ENCODE measurements at places on chromosomes 6 and 20.

DNA sequence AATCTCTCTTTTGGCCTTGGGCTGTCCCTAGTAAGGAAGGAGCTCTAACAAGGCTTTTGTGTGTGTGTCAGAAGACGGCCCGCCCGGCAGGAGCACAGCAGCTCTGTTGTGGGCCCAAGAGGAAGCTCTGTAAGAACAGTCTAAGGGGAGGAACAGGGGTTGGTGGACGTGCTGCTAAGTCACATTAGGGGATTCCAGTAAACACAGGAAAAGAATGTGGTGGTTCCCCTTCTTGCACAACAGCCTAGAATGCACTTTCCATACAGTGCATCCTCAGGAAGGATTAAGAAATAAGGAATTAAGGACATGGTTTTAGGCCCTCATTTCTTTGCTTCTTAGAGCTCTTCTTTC is 114.5 kb downstream of the RNF144B start:
- no peak for DNase-seq

GRCh38 chr20:46975976-46976375 is 81.3 kb downstream of the EYA2 start:
- DNase-seq = no peak

- no peak for DNase-seq
Observed at GRCh38 chr6:169857343-169858292, 106.2 kb downstream of the ERMARD start.

- DNase-seq = no peak
Observed at GRCh38 chr6:80366714-80367113, 260.2 kb downstream of the BCKDHB start.

DNA sequence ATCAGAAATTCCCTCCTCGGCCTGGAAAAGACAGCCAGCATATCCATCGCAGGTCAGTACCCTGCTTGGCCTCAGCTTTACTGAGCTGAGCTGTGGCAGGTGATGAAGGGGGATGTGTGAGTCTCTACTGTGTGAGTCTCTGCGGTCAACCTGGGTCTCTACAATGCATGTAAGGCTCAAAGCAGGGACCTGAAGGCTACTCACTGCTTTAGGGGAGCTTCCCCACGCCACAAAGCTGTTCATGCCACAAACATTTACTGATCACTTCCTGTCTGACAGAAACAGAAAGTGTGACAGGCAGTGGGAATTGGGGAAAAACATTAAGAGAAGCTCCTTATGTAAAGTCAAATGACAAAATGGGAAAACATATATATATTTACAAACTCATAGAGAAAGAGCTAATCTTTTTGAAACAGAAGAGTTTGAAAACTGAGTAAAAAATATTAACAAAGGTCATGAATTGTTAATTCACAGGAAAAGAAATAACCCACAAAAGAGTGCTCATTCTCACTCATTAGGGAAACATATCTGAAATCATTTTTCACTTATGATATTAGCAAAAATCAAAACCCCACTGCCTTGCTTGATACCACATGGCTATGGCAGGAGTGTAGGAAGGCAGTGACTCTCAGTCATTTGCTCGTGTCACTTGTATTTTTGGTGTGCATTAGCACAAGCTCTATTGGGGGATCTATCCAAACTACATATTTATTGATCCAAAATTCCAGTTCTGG is 5.8 kb downstream of the BTN3A3 start:
- DNase-seq = no peak

- DNase-seq = no peak
Observed at GRCh38 chr20:58610071-58610800, 40.8 kb upstream of the STX16 start.

- DNase-seq = peak; percentile 70
Observed at GRCh38 chr20:64255361-64256281, at the start of gene PCMTD2. TSS of gene PCMTD2 (plus strand) at chr20:64255748. CDS start at chr20:64259966, 4,218 bp downstream.

GRCh38 chr6:116011520-116011919 is 49.2 kb downstream of the FRK start:
- no peak for DNase-seq

GRCh38 chr20:50969435-50969834 is 10.8 kb downstream of the MOCS3 start:
- no peak for DNase-seq

GRCh38 chr20:7596541-7596940 is 343.7 kb downstream of the HAO1 start:
- no peak for DNase-seq

DNA sequence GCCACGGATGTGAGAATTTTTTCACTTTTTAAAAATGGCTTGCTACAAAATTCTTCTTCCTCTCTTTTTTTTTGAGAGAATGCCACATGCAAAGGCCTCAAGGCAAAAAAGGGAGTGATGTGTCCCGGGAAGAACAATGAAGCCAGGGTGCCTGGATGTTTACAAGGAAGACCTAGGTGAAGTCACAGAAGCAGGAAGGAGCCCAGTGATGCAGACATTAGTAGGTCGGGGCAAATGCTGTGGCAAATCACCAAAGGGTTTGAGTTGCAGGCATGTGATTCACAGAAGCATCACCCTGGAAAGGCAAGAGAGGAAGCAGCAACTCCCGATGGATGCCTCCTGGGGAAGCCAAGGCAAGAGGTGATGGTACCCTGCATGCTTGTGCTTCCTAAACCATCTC is 46.8 kb downstream of the FARS2 start:
- no peak for DNase-seq

- DNase-seq = no peak
Observed at GRCh38 chr6:45724027-45724426, 291.6 kb downstream of the CLIC5 start.

DNA sequence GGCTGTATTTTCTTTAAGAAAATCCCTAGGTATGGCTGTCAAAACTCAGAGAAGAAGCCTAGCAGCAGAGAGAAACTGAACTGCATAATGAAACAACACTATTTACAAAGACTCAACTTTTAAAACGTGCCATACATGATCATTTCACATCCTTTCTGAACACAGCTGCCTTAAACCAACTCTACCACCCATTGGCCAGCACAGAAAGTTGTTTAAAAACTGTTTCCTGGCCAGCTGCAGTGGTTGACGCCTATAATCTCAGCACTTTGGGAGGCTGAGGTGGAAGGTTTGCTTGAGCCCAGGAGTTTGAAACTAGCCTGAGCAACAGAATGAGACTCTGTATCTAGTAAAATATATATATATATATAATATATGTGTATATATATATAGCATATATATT is 336.4 kb upstream of the SOX4 start:
- DNase-seq = no peak

GRCh38 chr20:48049641-48050040 is 264.4 kb upstream of the SULF2 start:
- no peak for DNase-seq

DNA sequence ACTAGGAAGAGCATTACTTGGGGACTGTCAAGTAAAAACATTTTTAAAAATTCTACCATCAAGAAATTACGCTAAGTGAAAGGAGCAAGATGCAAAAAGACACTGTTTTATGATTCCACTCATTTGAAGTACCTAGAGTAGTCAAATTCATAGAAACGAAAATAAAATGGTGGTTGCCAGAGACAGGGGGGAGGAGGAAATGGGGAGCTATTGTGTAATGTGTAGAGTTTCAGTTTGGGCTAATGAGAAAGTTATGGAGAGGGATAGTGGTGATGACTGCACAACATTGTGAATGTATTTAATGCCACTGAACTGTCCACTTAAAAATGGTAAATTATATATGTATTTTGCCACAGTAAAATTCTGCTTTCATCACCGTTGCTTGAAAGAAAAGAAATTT is 83.8 kb downstream of the UST start:
- DNase-seq = no peak

GRCh38 chr6:31581434-31582229 is 592 bp downstream of the LTB start:
- DNase-seq = no peak

GRCh38 chr6:105507811-105508210 is 104.9 kb upstream of the PREP start:
- DNase-seq = no peak

DNA sequence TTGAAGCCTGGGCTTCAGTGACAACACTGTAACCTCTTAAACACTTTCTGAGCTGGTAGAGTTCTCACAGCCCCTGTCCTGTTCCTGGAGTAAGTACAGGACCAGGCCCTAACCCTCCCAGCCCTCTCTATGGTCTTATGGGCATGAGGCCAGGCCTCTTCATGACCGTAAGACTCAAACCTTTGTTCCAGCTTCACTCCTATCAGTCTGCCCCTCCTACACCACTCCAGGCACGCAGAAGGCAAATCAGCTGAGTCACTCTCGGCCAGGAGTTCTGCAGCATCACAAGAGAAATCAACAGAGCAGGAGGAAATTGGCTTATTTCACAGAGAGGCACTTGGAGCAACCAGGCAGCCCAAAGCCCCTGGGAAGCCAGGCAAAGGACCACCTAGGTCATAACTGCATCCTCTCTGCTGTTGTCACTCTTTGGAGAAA is 25.3 kb upstream of the CHD6 start:
- DNase-seq = no peak

- DNase-seq = no peak
Observed at GRCh38 chr6:145096846-145097245, 638.5 kb downstream of the EPM2A start.

- no peak for DNase-seq
Observed at GRCh38 chr6:34877869-34878485, 9.9 kb downstream of the TAF11 start.

DNA sequence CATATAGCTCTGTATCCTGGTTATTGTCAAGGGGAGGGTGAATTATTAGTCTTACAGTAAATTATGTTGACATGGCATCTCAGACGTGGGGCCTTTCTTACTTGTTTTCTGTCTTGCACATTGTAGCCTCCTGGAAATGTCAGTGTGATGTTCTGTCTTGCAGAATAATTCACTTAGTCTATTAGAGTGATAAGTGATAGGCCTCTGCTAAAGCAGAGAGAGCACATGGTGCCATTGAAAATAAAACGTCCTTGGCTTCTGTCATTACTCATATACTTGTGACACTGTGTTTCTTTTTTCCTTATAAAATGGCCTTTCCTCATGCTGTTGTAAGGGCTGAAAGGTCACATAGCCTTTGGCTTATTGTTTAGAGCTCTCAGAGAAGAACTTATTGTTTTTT is 531.0 kb downstream of the EPM2A start:
- DNase-seq = no peak

DNA sequence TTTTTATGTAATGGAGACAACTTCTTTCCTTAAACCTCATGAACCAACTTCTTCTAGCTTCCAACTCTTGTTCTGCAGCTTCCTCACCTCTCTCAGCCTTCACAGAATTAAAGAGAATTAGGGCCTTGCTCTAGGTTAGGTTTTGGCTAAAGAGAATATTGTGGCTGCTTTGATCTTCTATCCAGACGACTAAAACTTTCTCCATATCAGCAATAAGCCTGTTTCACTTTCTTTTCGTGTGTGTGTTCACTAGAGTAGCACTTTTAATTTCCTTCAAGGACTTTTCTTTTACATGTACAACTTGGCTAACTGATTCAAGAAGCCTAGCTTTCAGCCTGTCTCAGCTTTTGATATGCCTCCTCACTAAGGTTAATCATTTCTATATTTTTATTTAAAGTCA is 596.1 kb upstream of the NRSN1 start:
- no peak for DNase-seq

DNA sequence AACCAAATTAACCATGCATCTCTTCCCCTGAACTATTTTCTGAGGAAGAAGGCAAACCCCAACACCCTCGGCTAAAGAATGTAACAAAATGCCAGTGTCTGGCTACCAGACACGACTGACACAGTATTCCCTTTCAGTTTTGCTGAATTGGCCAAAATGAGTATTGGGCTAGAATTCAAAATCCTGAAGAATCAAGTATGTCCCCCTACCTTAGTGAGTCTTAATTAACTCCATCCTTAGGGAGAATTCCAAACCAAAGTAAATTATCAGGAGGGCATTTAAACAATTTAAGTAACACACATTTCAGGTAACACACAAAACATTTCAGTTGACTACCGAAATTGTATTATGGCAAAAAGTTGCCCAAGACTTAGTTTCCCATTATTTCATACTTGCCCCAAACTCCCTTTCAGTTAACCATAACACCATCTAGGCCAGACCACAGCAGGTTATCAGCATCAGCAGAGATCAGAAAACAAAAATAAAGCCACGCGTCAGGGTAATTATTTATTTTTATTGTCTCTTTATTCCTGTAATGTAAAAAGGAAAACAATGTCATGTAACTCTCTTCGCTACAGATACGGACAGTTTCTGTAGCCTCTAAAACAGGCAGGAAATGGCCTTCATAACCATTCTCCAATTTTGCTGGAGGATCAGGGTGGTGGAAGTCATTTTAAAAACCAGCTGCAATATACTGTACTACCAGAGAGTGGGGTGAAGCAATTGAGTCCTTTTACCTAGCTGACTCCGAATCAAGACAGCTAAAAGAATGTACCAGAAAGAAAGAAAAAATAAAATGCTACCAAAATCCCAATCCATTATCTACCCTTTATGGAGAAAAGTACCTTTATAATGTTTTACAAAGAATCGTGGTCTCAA is 1.9 kb downstream of the SNX5 start:
- DNase-seq = no peak

Measured in left renal cortex interstitium (tissue), 4 donors.